ENCODE measurements at places on chromosomes 13 and 19.
A peak's percentile ranks its signal among the peaks of the same experiment; 100 is the strongest.

DNA sequence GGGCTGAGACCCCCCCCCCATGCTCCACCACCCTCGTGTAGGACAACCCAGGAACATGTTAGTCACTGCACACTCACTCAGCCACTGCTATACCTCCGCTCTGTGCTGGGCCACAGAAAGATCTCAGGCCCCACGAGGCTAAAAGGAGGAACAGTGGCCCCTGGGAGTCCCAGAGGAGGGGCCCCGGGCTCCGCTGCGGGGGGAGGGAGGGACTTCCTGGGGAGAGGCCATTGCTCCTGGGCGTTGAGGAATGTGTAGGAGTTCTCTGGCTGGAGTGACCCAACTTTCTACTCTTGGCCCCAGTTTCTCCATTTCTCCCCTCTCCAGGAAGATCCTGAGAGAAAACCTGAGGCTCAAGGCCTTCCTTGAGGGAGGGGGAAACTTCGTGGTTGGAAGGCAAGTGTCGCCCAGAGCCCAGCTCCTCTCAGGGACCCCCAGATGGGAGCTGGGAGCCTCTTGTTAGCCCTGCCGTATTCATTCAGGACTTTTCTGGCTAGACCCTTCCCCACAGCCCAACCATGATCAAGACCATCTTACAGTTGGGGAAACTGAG, 13.6 kb downstream of the ONECUT3 start:
- no peak for DNase-seq

- no peak for DNase-seq
Measured at GRCh38 chr19:30879736-30880135, 469.5 kb downstream of the TSHZ3 start.

GRCh38 chr13:21012841-21013681, 48.3 kb downstream of the LATS2 start:
- DNase-seq, result no peak

DNA sequence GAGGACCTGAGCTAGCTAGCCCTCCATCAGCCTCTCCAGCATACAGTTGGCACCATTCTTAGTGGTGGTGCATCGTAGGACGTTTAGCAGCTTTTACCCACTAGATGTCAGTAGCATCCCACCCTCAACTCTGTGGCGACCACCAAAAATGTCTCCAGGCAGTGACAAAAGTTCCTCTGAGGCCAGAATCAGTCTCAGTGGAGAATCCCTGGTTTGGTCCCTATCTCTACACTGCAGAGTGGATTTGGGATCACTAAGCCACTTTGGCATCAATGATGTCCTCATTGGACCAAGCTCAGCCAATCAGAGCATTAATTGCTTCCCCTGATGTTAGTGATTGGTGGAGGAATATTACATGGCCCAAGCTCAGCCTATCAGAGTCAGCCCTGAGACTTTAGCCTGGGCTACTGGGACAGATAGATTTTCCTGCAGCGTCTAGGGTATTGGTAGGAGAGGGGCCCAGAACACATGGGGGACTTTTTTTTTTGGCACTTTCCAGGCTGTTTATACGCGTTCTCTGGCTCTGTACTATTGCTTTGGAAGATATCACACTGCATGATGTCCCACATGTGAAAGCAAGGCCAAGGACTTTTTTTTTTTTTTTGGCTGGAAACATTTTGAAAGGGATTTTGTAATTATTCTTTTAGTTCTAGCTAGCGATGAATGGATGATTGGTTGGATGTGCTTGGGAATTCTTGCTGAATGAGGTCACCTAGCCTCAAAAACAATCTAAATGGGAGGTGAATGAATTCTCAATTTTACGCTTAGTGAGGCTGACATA, 7.0 kb downstream of the TMEM221 start:
- DNase-seq, result peak; percentile 66

DNA sequence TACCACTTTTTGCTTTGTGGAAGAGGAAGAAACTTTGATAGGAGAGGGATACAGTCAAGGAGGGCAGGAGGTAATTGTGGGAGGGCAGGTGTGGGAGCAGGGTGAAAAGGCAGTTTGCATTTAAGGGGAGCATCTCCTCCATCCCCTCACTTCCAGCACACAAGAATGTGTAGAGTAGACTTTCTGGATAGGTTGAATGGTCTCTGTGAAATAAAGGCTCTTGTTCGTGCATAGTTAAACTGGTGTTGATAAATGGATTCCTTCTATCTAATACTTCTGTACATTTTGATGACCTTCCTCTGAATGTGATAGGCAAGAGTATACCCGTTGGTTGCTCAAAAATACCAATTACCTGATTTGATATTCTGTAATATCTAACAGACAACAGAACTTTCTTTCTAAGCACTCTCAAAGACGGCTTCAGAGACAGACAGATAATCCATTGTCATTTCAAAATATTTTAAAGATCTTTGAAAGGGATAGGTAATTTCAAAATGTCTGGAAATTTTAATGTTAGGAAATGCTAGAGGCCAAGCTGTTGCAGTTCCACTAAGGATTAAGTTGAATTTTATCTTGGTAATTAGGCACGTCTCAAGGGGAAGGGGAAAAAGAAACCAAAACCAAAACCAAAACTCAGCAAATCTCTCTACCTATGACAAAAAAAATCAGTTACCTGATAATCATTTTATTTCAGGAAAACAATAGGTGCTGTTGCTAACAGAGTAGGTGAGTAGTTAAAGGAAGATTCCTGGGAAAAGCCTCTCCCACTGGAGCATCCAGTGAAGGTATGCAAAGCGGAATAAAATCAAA, 302.6 kb downstream of the COG6 start:
- no peak for DNase-seq

Measured in fibroblast of mammary gland (primary cell).